AG09309 (cell line): ENCODE measurements at places on chromosomes 1 and 21.
A peak's percentile ranks its signal among the peaks of the same experiment; 100 is the strongest.

DNA sequence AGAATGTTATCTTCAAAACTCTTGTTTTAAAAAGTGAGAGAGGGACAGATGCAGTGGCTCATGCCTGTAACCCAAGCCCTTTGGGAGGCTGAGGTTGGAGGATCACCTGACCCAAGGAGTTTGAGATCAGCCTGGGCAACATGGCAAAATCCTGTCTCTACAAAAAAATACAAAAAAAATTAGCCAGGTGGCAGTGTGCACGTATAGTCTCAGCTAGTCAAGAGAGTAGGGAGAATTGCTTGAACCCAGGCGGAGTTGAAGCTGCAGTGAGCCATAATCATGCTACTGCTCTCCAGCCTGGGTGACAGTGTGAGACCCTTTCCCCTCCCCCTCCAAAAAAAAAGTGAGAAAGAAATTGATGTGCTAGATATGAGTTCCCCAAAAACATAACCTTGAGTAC lies 131.0 kb downstream of the KCNT2 start:
- no peak for DNase-seq

- DNase-seq, result peak; percentile 16
Observed at GRCh38 chr1:152328801-152329391, 3.9 kb upstream of the FLG start.

- no peak for DNase-seq
Observed at GRCh38 chr1:25869909-25870606, 5.5 kb downstream of the PAQR7 start.

- no peak for DNase-seq
Observed at GRCh38 chr1:169086603-169087455, 19.7 kb upstream of the ATP1B1 start.

GRCh38 chr1:65309304-65310077 lies at the start of gene DNAJC6:
DNAJC6 (plus strand) TSS chr1:65309543; CDS start chr1:65309746, 203 bp downstream.
- no peak for DNase-seq

DNA sequence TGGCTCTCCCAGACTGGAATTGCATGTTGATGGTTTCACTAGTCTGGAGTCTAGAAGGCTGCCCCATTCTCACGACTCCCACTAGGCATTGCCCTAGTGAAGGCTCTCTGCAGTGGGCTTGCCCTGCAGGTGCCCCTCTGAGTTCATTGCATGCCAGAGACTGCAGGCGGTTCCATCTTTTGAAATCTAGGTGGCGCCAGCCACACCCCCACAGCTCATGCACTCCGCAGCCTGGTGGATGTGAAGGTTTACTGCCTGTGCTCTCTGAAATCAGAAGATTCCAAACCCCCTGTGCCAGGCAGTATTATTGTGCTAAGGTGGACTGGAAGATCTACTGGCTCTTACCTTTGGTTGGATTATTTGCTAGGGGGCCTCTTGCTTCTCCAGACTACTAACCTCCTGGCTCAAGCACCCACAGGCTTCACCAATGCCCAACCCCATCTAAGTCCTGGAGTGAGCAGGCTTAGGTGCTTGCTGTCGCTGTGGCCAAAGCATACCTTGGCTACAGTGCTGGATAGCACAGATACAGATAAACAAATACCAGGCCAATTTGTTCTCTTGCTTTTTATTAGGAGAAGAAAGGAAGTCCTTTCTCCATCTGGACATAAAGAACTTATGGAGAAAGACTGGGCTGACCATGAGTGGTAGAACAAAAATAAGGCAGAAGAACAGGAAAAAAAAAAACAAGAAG lies 83.5 kb upstream of the SIM2 start:
- DNase-seq, result no peak

DNA sequence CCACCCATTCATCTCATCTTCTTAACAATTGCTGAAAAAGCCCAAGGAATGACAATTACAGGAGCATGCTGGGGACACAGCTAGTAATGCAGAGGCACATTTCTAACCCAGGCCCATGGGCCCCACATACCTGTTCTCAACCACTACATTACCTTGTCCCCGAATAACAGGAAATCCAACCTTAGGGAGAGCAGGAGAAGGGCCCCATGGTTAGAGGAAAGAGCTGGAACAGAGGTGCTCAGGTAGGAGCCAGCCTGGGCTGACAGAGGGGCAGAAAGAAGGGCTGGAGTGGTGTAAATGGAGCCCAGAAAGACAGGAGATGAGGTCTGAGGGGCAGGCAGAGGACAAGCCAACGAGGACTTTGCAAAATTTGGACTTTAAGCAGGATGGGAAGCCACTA lies 11.4 kb upstream of the S100A8 start:
- DNase-seq, result no peak

DNA sequence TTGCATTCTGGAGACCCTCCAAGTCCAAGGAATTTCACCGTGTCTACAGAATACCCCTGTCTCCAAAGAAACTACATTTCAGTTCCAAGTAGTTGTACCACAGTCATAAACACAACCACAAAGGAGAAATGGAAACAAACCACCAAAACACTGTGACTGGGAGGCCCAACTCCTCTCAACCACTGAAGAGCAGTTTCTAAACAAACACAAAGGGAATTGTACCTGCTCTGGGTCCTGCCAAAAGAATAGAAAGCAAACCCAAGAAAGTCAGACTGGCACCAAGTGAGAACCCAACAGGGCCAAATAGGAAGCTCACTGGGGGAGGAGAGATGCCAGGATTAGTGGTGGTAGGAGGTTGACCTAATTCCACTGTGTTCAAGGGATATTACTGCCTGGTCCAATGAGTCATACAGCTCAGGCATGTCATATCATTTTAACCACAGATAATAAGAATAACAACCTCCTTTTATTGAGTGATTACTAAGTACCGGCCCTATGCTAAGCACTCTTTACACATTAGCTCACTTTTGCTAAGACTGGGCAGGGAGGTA lies 123.9 kb upstream of the PPP2R5A start:
- peak; percentile 74 for DNase-seq

DNA sequence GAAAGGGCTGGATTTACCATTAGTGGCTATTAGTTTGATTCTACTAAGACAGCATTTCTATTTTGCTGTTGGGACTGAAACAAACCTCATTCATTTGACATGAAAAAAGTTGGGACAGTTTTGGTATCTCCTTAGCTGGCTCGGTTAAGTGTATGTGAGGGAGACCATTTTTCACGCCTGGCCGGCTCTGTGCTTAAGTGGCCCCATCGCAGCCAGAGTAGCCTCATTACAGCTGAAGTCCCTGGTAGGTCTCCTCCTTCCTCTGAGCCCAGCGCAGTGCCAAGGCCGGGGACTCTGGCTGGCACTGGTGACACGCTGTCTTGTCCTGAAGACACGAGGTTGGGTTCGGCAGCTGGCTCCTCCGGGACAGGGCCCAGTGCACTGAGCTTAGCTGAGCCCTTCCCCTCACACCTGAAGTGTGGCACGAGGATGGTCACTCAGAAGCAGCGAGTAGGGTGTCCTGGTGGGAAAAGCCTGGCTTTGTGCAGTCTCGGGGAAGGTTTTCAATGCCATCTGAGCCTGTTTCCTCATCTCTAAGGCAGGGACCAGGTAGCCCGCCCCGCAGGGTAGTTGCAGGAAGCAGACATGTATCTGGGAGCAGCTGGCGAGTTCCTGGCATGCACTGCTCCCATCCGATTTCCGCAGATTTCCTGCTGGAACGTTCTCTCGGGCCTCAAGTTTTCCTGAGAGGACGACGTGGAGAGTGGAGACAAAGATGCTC lies 196.5 kb downstream of the DYRK1A start:
- DNase-seq, result no peak

GRCh38 chr21:32393677-32394001 lies 827 bp upstream of the URB1 start:
- no peak for DNase-seq

- DNase-seq, result no peak
Observed at GRCh38 chr1:7002728-7003127, 217.5 kb downstream of the CAMTA1 start.

DNA sequence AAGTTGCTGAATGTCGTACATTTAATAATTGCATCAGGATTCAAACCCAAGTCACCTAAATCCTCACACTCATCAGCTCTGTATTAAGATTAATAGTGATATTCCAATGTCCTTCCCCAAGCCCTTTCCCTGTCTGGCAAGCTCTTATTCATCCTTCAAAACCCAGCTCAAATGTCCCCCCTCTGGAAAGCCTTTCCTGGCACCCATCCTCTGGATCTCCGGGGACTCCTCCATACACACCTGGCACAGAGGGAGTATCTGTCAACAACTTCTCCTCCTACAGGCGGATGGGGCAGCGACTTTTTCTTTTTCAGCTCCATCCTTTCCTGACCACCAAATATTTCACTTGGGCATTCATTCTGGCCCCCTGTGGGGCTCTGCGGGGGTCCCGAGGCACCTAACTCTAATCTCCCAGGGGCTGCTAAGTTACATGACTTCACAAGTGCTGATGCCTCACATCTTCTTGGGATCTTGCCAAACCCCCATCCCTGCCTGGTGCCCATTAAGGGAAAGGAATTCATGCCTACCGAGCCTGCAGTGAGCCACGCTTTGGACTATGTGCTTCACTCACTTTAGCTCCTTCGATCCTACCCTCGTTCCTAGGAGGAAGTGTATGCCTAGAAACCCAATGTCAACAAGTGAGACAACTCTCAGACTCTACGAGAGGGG lies 15.2 kb downstream of the TINAGL1 start:
- no peak for DNase-seq

DNA sequence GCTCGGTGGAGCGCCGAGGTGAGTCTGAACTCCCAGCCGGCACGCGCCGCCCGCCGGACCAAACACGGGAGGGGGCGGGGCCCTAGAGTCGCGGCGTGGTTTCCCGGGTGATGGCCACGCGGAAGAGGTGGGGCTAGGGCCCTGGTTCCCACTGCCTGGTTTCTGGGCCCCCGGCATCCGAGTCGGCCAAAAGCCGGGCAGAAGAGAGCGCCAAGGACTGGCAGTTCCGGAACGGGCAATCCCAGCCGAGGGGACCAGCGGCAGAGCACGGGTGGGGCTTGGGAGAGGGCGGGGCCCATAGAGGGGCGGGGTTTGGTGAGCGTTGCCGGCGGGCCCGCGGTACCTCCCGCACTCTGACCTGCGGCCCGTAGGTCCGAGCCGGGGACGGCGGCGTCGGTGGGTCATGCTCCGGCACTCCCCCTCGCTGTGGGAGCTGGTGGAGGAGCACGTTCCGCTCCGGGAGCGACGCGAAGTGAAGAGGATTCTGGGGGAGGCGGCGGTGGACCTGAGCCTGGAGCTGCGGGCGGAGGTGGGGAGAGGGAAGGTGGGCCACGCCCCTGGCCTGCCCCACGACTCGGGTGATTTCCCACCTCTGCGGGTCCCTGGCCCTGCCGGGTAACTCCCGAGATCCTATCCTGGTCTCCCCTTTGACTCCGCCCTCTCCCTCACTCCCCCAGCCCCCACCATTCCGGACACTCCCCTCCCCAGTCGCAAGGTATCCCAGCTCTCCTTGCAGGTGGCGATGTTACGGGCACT lies at the start of gene CCDC24:
TSS of gene CCDC24 (plus strand) at position 124 of the 756 bp plus-strand sequence. CDS start at position 404, 280 bp downstream.
- no peak for DNase-seq

- DNase-seq, result no peak
Observed at GRCh38 chr1:227928811-227929375, 18.8 kb downstream of the WNT9A start.

DNA sequence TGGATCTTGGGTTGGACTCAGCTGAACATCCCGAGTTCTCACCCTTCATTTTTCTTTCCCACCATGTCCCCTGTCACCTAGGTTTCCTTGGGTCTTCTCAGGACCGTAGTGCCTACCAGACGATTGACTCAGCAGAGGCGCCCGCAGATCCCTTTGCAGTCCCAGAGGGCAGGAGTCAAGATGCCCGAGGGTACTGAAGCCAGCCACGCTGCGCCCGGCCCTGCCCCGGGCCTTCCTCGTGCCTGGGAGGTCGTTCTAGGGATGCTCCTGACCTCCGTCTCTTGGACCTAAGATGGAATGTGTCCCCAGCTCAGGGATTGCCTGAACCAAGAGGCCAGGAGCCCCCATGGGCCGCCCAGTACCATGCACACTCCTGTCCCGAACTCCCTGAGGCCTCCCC lies 12.0 kb upstream of the C1orf167 start:
- DNase-seq, result no peak

DNA sequence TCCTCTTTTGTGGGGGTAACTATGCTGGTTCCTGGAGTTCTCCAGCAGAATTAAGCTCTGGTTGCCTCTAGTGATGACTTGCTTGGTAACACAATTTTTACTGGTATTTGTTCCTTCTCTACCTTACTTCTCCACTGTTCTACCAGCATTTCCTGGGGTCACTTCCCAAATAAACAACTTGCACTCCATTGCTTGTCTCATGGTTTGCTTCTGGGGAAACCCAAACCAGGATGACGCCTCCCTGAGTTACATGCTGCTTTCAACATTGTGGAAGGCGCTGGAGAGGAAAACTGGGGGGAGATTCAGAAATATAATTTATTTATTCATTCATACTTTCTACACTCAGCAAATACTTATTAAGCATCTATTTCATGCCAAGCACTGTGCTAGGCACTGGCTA lies 55.3 kb upstream of the AK4 start:
- DNase-seq, result no peak

DNA sequence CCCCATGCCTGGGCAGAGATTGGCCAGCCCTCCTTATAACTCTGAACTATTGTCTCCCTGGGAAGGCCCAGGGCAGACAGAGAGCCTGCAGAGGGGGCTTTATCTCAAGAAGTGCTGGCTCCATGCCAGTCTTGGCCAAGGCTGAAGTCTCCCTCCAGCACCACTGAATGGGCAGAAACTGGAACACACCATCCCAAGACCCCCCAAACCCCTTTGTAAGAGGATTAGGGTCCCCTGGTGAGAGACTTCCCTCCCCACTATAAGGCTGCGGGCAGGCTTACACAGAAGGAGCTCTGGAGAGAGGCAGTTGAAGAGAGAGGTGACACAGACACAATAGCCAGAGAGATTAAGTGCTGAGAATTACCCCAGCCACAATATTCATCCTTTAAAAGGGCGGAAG lies 97.2 kb downstream of the NAV1 start:
- no peak for DNase-seq

DNA sequence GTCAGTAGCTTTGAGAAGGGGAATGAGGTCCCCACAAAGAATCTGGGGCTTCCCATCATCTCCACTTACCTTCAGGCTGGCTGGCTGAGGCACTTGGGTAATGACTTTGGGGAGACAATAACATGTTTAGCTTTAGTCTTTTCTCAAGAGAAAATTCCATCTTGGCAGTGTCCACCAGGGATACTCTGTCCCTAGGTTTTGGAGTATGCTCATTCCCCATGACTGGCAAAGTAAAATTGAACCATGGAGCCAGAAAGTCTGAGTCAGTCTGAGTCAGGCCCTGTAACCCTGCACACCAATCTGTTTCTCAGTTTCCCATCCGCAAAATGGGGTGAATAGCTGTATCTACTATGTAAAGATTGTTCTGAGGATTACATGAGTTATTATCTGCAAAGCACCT lies 28.2 kb downstream of the RUNX1 start:
- no peak for DNase-seq

GRCh38 chr1:233435622-233436021 lies 108.1 kb downstream of the MAP3K21 start:
- no peak for DNase-seq

GRCh38 chr1:213414911-213415310 lies 363.9 kb downstream of the RPS6KC1 start:
- no peak for DNase-seq
